ENCODE measurements at places on chromosomes 1 and 21.

DNA sequence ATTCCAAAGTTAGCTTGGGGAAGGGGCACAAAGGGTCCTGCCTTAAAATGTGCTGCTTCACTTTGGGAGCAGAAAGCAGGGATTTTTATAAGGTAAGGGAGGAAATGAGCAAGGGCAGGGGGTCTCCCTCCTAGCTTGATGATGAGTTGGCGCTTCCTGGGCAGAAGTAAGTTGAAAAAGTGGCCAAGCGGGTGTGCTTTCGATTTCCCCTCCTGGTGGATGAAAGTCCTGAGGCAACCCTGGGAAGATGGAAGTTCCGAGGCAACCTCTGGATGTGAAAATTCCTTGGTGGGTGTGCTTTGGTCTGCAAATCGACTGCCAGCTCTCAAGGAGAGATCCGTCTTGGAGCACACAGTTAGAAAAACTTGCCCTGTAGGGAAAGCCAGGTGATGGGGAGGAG lies 41.7 kb upstream of the CD2 start:
- DNase-seq: no peak

GRCh38 chr1:78792756-78793155 lies 143.1 kb downstream of the IFI44 start:
- DNase-seq: no peak

DNA sequence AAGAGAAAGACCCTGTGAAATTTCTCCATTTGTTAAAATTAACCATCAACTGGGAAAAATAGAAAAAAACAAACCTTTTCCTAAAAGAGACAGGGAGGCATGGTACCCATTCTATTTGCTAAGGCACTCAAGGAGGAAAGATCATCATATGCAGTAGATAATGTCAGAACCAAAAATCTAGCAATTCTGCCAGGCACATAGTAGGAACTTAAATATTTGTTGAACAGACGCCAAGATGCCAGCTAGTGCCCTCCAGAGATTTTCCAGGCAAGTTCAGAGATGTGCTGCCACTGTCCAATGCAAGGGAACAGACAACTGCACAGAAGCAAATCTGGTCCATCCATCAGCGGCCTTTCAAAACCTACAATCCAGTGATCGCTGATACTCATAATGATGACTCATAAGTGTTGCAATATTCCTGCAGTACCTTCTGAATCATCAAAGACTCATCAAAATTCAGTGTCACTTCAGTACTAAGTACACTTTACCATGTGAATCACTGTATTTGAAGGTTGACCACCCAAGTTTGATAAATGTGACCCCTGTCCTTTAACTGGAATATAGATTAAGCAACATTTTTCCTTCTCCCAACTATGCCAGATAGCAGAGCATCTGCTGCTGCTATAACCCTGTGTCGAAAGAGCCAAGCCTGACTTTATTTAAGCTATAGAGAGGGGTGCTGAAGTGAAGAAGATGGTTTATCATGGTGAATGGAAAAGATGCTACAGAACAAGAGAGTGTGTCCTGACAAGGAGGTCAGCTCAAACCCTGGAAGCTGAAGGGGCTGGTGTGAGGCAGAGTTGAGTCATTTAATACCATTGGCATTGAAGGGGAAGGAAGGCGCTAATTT lies 99.1 kb downstream of the MT1HL1 start:
- peak; percentile 70 for DNase-seq

DNA sequence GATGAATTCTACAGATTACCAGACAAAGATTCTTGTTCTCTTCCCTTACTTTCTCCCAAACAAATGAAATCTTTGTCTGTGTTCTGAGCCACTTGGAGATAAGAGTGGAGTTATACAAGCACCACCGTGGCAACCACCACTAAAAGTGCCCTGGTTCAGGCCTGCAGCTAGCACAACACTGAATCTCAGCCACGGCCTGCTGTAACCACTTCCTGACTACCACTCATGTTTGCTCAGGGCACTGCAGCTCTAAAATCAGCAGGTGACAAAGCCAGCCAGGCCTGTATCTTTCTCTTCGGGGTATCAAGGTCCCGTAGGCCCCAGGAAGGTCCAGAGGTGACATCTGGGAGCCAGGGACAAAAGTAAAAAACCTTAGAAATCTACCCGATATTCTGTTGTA lies 3.2 kb upstream of the OR2T6 start:
- no peak for DNase-seq

DNA sequence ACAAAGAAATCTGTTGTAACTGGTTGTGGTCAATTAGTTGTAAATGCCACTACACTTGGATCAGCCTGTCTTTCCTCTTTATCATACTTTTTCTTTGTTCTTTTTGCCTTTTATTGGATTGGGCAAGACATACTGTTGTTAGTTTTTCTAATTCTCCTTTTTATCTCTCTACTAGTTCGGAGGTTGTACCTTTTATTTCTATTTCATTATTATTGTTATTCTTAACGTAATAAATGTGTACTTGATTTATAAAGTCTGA lies 59.2 kb downstream of the IVNS1ABP start:
- no peak for DNase-seq

GRCh38 chr1:30450148-30450817 lies 273.1 kb downstream of the MATN1 start:
- DNase-seq: no peak

GRCh38 chr1:190258003-190258402 lies 219.7 kb downstream of the BRINP3 start:
- no peak for DNase-seq

GRCh38 chr1:179002552-179003345 lies 22.9 kb upstream of the FAM20B start:
- DNase-seq: peak; percentile 64

DNA sequence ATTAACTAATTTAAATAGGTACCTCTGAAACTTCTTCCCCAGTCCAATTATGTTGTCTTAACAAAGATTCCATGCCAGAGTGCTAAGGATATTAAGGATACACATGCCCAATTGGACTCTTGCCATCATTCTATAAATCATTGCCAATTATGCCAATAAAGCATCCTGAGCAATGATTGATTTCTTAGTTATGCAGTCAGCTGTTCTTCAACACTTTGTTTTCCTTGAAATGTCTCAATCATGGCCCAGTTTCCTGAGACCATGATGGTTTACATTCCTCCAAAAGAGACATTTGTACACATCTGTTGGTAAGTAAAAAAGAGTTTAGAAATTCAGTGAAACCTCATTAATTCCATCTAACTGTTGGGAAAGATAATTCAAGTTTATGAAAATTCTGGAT lies 180.4 kb upstream of the PKN2 start:
- no peak for DNase-seq

- DNase-seq: no peak
These were observed 57.6 kb downstream of the PLPPR5 start for GRCh38 chr1:98947071-98947470.

- DNase-seq: no peak
These were observed 819.3 kb downstream of the BRINP3 start for GRCh38 chr1:189658381-189658780.

GRCh38 chr1:184647471-184647870 lies 107.2 kb downstream of the EDEM3 start:
- DNase-seq: no peak

DNA sequence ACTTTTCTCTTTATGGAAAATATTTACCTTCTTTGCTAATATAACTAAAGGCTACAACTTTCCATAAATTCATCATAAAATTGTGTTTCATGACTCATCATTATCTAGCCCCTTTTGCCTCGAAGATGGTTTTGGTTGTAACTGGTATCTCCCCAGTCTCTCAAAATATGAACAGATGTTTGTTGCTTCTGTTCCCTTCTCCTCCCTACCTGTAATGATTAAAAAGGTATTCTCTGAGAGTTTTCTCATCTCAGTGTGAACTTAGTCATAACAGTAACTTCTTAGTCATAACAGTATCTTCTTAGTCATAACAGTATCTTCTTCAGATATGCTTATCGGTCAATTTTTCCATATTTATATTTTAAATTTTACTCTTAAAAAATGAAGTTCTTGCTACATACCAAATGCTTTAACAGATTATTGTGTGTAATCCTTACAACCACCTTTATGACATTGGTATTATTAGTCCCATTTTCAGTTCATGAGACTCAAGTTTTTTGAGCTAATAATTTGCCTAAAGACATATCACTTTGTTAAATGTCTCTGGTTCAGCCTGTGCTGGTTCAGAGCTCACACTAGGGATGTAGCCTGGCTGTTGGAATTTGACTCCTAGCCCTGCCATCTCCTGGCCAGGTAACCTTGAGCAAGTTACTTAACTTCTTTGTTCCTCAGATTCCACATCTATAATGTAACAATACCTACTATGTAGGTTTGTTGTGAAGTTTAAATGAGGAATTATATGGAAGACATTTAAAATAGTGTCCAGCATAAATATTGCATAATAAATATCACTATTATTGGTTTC lies 32.6 kb downstream of the ATP1B1 start:
- no peak for DNase-seq

DNA sequence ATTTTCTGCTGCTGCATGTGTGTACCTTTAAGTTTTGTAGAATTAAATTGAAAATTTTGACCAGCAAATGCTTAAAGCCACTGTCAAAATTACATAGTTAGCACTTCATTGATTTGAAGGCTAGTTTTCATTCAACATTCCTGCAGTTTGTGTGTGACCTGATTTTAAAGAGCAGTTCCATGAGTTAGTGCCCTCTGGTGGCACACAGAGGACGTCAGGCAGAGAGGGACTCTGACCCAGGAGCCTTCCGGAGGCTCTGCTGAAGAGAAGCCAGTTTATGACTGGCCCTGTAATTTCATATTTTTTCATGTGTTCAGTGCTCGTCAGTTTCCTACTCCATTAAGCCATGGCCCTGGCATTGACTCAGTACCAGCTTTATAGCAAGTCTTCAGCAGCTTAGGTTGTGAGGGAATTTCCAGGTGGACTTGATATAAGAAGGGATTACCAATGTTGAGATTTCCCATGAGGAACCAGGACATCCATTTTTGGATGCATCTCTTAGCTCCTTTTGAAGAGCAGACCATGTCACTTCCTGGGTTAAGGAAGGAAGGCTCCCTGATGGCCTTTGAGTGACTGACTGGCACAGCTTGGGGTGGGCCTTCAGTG lies 104.7 kb downstream of the CAMTA1 start:
- DNase-seq: peak; percentile 47

GRCh38 chr1:53367503-53368313 lies 39.8 kb upstream of the LRP8 start:
- DNase-seq: no peak

DNA sequence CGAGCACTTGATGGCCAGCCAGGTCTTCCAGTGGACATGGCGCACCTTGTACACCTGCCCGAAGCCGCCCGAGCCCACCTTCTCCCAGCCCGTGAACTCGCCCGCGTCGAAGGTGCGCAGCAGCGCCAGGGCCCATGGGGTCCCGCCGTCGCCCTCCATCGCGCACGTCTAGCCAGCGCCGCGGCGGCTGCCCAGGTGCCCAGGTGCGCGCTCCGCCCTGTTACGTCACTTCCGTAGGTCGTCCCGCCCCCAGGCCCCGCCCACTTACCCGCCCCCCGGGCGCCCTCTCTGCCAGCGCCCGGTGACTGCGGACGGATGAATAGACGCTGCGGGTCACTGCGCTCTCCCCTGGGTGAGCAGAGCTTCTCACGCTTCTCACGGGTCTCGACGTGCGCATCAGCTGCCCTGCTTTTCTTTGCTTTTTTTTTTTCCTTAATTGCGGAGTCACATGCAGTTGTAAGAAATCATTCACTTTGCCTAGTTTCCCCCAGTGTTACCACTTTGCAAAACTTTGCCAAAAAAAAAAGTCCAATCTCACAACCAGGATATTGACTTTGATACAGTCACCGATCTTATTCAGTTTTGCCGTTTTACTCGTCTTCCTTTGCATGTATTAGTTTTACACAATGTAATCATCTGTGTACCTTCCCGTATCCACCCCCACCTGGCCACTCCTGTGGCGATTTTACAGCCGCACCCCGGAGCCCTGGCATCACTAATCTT lies at the start of gene RIPK4:
RIPK4 (minus strand) TSS at position 170 of the 723 bp plus-strand sequence; CDS start at position 159, 11 bp downstream.
- peak; percentile 95 for DNase-seq

GRCh38 chr1:2789986-2790581 lies 11.4 kb downstream of the TTC34 start:
- DNase-seq: no peak

DNA sequence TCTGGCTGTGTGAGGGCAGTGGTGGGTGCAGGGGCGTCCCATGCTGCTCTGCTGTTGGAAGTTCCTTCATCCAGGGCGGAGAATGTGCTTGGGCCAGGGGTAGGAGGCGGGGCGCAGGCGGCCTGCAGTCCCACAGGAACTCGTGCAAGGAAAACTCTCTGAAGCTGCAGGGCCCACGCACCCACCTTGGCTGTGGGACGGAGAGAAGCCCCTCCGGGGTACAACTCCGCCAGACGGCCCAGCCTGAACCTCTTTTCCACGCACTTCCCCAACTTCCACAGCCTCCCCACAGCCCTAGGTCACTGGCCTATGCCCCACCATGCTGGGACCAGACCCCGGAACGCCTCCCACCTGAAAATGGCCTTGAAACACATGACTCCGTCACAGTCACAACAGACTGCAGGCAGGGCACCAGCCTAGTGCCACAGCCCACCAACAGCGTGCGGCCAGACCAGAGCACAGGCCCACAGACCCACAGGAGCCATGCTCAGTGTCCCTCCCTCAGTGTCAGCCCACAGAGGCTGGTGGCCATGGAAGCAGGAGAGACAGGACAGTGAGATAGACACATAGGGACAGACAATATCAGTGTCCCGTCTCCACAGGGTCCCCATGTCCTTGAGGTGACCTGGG lies 47.8 kb downstream of the WNT9A start:
- no peak for DNase-seq

DNA sequence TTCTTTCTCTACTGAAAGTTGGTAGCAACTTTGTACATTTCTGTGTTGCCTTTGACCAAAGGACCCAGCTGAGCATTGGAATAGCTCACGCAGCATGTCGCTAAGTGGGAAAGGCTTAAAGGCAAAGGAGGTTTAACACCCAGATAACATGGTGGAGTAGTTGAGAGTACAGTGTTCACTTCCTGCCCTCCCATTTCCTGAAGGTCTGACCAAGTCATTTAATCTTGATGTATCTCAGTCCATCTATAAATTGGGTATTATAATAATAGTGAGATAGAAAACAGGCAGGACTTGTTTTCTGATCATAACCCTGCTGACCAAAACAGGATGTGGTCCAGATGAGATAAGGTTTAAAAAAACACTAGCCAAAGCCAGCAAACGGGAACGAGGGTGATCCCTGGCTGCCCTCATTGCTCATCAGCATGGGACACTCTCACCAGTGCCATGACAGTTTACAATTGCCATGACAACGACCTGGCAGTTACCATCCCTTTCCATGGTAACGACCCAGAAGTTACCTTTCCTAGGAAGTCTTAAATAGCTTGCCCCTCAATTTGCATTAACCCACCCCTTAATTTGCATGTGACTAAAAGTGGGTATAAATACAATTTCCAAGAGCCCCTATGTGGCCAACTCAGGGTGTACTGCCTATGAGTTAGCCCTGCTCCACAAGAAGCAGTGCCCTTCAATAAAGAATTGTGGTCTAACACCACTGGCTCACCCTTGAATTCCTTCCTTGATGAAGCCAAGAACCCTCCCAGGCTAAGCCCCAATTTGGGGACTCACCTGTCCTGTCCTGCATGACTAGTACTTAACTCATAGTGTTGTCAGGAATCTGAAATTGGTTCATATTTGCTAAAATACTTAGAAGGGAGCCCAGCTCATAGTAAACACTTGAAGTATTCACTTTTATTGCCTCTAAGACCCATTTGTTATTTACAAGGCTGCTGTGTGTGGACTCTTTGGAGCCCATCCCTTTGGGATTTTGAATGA lies 28.4 kb upstream of the FHAD1 start:
- DNase-seq: no peak
